ENCODE measurements at places on chromosomes 2 and 18.

- DNase-seq, result no peak
These were observed 4.0 kb downstream of the KLHL29 start for GRCh38 chr2:23388756-23389514.

GRCh38 chr2:73283545-73284295 is 558 bp downstream of the FBXO41 start:
- DNase-seq, result peak; percentile 46

DNA sequence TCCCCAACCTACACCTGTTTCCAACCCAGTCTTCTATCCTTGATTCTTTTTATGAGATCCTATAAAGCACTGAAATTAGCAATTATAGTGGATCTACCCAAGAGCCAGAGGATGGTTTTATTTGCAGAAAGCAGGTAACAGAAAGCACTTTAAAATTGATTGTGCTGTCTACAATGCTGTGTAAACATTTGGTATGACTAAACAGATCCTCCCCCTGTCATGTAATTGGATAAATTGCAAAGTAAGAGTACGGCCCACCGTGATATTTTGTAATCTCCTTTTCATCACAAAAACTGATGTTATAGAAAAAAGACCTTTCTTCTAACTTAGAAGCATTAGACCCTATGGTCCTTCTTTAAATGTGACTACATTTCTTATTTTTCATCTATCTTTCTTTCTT is 11.3 kb upstream of the PPP3R1 start:
- no peak for DNase-seq

GRCh38 chr2:73111073-73112025 is 1.4 kb downstream of the RAB11FIP5 start:
- no peak for DNase-seq

DNA sequence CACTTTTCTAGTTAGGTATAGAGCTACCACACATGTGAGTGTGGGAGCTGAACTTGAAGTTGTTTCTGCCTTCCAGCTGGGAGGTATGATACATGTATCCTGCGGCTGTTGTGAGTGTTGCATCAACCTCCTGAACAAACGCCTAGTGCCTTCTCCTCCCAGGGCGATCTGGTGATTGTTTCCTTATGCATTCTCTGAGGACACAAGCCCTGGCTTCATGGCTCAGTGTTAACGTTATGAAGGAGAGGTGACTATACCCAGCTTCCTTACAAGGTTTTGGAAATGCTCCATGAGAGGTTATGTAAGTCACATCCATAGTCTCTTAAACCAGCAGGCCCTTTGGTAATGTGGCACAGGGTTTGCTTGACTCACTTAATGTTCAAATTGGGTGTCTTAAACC is 64.9 kb downstream of the SPRED2 start:
- no peak for DNase-seq

DNA sequence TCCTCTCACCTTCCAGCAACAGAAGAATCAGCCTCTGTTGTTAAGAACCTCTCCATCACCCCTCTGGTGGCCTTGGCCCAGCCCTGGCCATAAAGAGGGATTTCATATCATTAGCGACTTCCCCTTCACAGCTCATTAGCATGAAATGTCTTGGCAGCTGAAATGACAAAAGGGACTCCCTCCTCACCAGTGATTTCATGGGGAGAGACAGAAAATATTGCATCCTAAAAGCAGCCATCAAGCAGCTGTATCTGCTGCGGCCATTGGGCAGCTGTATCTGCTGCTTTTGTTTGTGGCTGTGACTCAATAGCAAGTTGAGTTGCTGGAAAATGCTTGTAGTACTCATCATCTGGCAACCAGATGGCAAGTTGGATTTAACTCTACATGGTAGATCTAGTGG is 105.9 kb upstream of the RMDN2 start:
- no peak for DNase-seq

- DNase-seq, result no peak
These were observed 8.2 kb downstream of the ADRA2B start for GRCh38 chr2:96108151-96108540.

- DNase-seq, result no peak
These were observed 384.3 kb downstream of the PIK3C3 start for GRCh38 chr18:42339372-42339771.

- no peak for DNase-seq
These were observed 192.6 kb upstream of the ZEB2 start for GRCh38 chr2:144712550-144712940.

- DNase-seq, result no peak
These were observed 138.9 kb downstream of the HAUS1 start for GRCh38 chr18:46243095-46243494.

DNA sequence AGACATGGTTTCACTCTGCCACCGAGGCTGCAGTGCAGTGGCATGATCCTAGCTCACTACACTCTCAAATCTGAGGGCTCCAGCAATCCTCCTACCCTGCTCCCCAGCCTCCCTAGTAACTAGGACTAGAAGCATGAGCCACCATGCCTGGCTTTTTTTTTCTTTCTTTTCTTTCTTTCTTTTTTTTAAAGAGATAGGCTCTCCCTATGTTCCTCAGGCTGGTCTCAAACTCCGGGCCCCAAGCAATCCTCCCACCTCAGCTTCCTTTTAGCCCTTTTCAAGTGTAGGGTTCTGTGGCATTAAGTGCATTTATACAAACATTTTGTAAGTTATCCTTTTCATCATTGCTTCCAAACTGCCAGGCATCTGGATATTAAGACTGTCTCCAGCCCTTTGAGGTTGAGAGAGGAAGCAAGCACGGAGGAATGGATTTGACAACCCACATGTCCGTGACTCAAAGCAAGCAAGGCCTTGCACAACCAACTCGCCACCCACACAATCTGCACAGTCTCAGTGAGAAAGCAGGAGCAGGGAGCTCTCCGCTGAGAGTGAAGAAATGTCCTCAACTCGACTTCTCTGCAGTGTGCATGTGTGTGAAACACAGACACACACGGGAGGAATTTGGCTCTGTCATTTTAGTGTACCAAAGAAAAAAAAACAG is 65.6 kb downstream of the ATP8B1 start:
- DNase-seq, result no peak

DNA sequence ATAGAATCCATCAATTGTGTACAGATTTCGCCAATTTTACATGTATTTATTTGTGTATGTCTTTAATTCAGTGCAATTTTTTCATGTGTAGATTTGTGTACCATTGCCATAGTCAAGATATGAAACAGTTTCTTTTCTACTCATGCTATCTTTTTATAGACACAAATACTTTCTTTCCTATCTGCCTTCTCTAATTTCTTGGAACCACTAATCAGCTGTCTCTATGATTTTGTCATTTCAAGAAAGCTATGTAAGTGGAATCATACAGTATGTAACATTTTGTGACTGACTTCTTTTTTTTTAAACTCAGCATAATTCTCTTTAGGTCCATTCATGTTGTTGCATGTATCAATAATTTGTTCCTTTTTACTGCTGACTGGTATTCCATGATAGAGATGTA is 33.3 kb downstream of the KIAA1328 start:
- no peak for DNase-seq

DNA sequence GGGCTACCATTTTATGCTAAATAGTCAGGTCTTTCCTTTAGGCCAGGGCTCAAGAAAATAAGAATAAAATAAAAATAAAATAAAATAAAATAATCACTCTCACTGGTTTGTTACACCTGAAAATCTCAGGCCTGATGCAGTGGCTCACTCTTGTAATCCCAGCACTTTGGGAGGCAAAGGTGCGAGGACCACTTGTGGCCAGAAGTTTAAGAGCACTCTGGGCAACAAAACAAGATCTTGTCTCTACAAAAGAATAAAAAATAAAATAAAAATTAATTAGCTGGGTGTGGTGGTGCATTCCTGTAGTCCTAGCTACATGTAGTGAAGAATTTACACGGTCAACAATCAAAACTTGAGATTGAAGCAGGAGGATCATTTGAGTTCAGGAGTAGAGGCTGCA is 159.4 kb downstream of the NRXN1 start:
- no peak for DNase-seq

DNA sequence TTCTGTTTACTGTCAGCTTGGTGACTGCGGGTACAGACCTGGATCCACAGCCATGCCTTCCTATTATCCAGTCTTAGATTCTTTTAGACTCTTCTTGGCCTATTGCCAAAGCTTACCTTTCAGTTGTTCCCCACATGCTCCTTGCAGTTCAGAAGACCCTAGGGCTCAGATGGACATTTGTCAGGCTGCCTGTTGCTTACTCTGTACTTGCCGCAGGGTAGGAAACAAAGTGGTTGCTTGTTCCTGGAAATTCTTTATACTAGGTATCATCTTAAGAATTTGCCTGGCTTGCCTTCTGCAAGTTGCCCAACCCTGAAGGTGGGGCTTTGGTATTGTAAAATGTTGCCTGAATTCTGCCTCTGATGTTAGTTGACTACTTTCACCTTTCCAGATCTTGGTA is 24.4 kb downstream of the CD28 start:
- no peak for DNase-seq

- DNase-seq, result no peak
These were observed 69.3 kb downstream of the FARP2 start for GRCh38 chr2:241425368-241425767.

- no peak for DNase-seq
These were observed 24.6 kb upstream of the TLK1 start for GRCh38 chr2:171185165-171185818.

DNA sequence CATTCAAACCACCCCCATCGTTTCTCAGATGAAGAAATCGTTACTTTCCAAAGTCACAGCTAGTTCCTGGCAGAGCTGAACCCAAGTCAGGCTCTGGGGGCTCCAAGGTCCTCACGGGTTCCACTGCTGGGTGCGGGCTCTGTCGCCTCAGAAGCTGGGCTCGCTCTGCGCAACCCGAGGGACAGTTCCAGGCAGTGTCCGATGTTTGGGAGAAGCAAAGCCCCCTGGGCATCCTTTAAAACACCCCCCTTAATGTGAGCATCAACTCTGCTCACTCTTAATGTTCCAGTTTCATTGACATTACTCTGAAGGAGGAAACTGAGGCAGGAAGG is 796 bp downstream of the AOX1 start:
- DNase-seq, result no peak

DNA sequence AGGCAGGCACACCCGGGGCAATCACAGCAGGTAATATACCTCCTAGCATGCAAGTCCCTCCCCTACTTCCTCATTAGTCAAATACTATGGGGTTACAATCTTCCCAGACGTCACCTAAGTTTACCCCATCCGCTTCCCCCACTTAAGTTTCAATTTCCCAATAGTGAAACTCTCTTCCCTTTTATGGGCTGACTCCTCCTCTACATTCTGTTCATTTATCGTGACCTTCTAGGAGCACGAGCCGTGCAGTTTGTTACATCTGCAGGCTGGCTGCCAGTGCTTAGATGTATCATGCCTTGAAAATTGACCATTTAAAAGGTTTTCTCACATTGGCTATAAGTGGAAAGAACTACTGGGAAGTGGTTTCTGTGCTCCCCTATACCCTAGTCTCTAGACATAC is 1357.8 kb upstream of the CRIM1 start:
- DNase-seq, result no peak

DNA sequence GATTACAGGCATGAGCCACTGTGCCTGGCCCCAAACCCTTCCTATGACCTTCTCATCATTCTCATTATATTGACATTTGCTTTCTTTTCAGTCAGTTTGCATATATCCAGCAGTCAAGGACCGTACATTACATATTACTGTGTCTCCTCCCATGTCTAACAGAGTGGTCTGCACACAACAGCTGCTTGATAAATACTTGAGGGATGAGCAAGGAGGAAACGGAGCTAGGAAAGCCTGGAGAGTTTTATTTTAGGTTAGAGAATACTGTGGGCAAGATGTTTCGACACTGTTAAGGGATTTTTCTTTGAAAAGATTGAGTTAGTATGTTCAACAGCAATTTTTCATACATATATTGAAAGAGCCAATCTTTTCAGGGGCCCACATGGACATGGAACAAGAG is 76.2 kb upstream of the CHRNA1 start:
- no peak for DNase-seq

- DNase-seq, result no peak
These were observed 59.3 kb downstream of the SERTAD2 start for GRCh38 chr2:64594226-64594989.

- DNase-seq, result no peak
These were observed 211.0 kb downstream of the AKAIN1 start for GRCh38 chr18:4986066-4986465.

DNA sequence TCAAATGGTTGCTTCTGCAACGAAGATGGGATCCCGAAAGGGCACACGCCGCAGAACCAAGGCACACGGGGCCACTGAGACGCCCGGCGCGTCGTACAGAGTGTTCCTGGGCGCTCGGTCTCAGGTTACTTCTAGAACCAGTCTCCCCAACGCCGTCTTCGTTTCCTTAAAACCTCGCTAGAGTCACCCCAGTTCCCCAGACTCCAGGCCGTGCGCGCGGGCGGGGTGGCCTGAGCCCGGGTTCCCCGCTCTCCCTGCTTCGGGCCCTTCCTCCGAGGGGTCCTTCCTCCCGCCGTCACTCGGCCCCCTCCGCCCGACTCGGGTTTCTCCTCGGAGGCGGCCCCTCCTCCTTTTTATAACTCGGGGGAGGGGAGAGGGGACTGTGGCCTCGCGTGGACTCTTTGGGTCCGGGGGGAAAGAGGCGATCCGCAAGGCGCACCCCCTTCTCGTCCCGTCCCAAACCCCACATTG is 774 bp upstream of the FZD7 start:
- DNase-seq, result peak; percentile 42

- no peak for DNase-seq
These were observed 95.5 kb downstream of the C2orf74 start for GRCh38 chr2:61257446-61257845.

DNA sequence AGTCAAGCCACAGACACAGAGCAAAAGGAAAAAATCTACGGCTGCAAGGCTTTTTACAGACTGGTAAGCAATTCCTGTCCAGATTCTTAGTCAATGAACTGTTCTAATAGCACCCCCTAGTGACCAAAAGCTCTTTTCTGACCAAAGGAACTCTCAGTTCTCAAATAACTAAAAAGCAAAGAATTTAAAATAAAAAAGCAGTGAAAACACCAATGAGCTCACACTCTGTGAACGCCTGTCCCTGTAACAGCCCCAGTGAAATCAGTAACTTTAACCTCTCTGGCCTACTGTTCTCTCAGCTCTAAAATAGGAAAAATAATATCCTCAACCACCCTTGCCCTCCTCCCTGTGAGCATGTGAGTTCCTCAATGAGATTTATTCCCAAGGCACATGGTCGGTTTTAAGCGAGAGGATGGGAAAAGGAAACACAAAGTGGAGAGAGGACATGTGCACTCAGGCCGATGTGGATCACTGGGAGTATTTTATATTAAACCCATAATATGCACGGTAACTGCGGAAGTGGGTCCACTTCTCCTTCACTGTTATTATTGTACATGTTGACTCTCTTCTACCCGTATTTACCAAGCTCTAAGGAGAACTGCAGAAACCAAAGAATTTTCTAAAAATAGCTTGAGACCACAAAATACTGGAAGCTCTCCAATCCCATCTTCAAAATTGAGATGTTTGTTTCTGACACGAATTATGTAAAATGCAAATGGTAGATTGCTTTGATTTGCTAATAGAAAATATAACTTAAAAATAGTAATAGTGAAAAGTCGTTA is 128.5 kb downstream of the STK39 start:
- DNase-seq, result no peak

Data from activated naive CD4-positive, alpha-beta T cell treated with anti-CD3 and anti-CD28 coated beads, Interleukin-2, amount 50 U/mL, for 16 hours (primary cell).